Breast epithelium (tissue), 4 donors: ENCODE measurements at places on chromosomes 1 and 21. TPM values are rescaled to one million over a fixed set of nuclear protein-coding genes. Genes with fewer than 3 reads are reported as not detected.

- H3K27me3 ChIP-seq, result no peaks in the 10 kb centered on the region
- peak overlapping the region; percentile 16 for H3K27ac ChIP-seq
- H3K4me1 ChIP-seq, result no peaks in the 10 kb centered on the region
- no peak overlapping the region for H3K4me3 ChIP-seq
- H3K36me3 ChIP-seq, result no peaks in the 10 kb centered on the region
Observed at GRCh38 chr21:26159869-26160268, 10.7 kb downstream of the APP start.

DNA sequence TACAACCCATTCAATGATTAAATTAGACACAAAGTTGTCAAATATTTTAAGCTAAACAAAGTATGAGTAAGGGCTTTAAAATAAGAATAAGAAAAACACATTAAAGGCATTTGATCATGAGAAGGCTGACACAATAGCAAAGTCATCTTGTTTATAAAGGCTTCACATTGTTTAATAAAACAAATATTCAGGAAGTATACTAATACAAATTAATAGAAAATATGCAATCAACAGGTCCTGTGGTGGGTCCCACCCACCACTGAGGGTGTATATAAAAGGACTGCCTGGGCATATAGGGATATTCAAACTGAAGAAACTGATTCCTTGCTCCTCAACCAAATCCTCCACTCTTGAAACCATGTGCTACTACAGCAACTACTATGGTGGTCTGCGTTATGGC is at the start of gene KRTAP20-2:
KRTAP20-2 (plus strand) TSS at position 301 of the 400 bp plus-strand sequence; CDS start at position 359, 58 bp downstream.
- H3K4me3 ChIP-seq, result no peak within 1 kb of the TSS
- no peaks in the 10 kb centered on the region for H3K36me3 ChIP-seq
- no peak within 1 kb of the TSS for H3K27ac ChIP-seq
- DNase-seq, result no peak

GRCh38 chr1:41672173-41672572 is 187.7 kb upstream of the EDN2 start:
- H3K4me1 ChIP-seq, result peaks cover 21% of the 10 kb centered on the region
- DNase-seq, result peak; percentile 77
- no peak overlapping the region for H3K4me3 ChIP-seq
- H3K27ac ChIP-seq, result peak overlapping the region; percentile 91
- H3K27me3 ChIP-seq, result no peaks in the 10 kb centered on the region
- H3K36me3 ChIP-seq, result no peaks in the 10 kb centered on the region

GRCh38 chr1:9960706-9961562 is 17.7 kb downstream of the NMNAT1 start:
- no peaks in the 10 kb centered on the region for H3K27me3 ChIP-seq
- no peaks in the 10 kb centered on the region for H3K4me1 ChIP-seq
- DNase-seq, result no peak

AIM2 gene
- 1.6 TPM for total RNA-seq
